ENCODE measurements at places on chromosomes 2 and 18.
A peak's percentile ranks its signal among the peaks of the same experiment; 100 is the strongest.

DNA sequence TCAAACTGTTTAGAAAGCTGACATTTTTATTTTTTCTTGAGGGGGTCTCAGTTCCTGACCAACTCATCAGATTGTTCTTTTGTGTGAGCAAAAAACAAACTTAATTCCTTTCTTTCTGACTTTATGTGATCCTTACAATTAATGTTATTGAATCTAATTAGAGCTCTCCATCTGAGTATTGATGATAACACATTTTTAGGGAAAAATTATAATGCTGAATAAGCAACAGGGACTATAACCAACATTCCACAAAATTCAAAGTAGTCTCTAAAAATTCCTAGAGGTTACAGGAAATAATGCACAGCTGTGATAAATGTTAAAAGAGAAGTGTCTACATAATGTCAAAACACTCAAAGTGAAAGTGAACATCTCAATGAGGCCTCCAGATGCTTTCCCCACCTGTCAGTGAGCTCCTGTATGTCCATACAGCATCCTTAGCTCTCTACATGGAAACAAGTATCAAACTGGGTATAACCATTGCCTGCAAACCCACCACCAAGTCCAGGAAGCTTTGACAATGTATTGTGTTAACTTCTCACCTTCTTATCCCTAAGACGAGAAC lies 786.0 kb upstream of the SLC39A10 start:
- no peak for DNase-seq

GRCh38 chr2:4792126-4792525 lies 900.1 kb upstream of the SOX11 start:
- DNase-seq: no peak

DNA sequence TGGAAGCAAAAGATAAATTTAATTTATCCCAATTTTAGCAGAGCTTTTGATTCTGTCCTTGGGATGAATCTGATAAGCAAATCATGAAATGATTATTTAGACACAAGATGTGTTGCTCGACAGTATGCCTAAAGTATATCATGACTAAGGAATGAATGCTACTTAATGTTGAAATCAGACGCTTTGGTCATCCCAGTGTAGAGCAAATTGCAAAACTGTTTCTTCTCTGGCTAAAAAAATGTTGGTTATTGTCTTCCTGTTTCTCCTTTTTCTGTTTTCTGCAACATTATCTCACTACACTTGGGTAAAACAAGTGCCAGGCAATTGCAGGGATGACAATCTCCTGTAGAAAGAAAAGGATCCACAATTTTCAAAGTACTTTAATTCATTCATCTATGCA lies 66.4 kb downstream of the BABAM2 start:
- DNase-seq: peak; percentile 46

DNA sequence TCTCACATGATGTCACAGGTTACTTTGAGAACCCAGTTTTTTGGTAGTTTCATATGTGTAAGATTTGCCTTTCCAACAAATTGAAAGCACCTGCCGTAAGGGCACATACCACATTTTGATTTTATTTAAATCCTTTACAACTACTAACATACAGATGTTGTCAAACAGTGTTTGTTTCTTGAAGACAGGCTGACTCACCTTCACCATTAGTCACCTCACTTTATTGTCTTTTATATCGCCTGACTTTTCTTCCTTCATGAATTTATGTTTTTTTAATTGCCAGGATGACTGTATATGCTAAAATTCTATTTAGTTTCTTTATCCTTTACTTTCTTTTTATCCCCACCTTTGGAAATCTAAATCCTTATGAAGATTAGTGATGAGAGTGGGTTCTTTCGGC lies 886.7 kb downstream of the SUCLG1 start:
- DNase-seq: no peak

- DNase-seq: peak; percentile 18
These were observed 80.4 kb downstream of the LCLAT1 start for GRCh38 chr2:30527411-30527810.

DNA sequence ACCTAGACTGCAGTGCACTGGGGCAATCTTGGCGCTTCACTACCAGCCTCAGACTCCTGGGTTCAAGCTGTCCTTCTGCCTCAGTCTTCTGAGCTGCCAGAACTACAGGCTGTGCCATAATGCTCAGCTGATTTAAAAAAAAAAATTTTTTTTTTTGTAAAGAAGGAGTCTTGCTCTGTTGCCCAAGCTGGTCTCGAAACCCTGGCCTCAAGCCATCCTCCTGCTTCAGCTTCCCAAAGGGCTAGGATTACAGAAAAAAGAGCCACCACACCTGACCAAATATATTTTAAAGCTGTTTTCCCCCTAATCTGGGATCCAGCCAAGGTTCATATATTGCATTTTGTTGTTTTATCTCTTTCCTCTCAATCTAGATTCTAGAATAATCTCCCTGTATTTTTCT lies 82.2 kb downstream of the RAB31 start:
- DNase-seq: no peak

- DNase-seq: no peak
These were observed 39.8 kb upstream of the ZEB2 start for GRCh38 chr2:144559681-144560080.

DNA sequence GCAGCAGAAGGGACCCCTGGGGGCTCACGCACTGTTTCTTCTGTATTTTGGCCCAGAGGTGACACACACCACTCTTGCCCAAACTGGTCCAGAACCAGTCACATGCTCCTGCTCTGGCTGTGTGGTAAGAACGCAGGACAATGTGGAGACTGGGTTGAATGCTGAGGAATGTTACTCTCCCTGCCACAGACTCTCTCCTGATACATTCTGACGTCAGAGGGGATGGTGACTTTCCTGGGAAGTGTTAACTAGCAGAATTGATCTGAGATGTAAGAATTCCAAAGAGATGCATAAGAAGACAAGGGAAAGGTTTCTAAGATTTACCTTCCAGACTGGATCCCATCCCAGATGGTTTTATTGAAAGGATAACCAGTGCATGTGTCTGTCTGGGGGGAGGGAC lies 100.8 kb downstream of the ASB1 start:
- DNase-seq: peak; percentile 64

Data from AG09309 (cell line).